ENCODE measurements at places on chromosomes 6 and 20.

GRCh38 chr6:137487181-137487868, 6.9 kb downstream of the OLIG3 start:
- no peak for DNase-seq

DNA sequence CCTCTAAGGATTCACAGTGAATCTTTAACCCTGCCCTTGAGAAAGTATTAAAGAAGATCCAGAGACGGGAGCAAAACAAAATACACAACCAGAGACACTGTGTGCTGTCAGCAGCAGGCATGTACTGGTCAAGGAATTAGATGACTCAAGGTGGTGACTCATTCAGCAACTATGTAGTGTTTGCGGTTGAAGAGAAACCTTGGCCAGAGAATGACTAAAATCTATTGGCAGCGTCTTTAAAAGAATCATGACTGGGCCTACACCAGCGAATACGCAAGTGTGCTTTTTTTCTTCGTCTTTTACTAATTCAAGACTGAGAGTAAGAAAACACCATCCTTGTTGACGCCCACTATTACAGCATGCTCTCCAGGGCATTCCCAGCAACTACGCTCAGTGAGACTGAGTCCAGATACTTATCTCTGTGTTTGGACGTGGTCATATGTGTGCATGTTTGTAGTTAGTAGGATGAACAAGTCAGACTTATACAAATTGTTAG, 72.4 kb upstream of the BACH2 start:
- peak; percentile 99 for DNase-seq

- peak; percentile 29 for DNase-seq
Measured at GRCh38 chr6:112296122-112296521, 41.8 kb upstream of the LAMA4 start.

DNA sequence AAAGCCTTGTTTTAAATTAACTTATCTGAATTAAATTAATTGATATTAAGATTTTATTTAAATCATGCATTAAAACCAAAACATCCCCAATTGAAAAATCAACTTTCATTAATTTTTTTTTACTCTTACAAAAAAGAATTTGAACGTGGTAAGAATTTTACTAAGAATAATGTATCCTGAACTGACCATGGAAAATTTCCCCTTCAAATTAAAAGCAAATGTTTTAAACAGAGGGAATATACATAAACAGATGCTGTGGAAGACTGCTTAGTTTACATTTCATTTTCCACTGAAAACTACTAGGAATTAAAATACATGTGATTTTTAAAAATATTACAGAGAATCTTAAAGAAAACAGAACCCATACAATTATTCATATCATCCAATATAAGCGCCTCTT, 2.3 kb downstream of the RNF24 start:
- no peak for DNase-seq

DNA sequence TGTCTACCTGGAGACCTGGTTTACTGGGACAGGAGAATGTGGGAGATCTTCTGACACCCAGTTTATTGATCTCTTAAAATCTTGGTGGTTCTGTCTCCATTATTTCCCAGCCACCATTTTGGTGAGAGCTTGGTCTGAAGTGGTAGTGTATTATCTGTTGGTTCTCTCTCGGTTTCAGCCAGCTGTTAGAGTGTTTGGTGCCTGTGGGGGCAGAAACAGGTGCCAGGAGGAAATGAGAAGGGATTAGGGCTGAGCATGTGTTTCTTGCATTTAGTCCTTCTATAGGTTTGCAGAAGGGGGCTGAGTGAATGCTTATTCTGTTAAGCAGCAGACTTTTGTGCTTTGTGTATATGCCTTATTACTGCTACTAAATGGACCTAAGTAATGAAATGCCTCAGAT, 9.6 kb downstream of the JARID2 start:
- no peak for DNase-seq

DNA sequence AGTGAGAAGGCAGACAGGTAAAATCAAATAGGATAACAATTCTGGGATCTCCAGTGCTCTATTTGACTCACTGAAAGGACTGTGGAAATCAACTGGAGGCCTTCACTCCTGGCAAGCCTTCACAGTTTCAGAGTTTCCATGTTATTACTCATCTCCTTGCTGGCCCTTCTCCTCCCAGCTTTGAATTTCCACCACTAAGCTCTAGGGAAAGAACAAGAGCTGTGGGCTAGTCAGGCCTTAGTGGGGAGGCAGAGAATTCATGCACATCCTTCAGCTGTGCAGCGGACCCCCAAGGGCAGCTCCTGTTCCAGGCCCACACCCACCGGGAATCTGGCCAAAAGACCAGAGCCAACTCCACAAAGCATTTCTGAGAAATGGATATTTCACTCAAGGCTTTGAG, 26.0 kb downstream of the MYLIP start:
- peak; percentile 76 for DNase-seq

DNA sequence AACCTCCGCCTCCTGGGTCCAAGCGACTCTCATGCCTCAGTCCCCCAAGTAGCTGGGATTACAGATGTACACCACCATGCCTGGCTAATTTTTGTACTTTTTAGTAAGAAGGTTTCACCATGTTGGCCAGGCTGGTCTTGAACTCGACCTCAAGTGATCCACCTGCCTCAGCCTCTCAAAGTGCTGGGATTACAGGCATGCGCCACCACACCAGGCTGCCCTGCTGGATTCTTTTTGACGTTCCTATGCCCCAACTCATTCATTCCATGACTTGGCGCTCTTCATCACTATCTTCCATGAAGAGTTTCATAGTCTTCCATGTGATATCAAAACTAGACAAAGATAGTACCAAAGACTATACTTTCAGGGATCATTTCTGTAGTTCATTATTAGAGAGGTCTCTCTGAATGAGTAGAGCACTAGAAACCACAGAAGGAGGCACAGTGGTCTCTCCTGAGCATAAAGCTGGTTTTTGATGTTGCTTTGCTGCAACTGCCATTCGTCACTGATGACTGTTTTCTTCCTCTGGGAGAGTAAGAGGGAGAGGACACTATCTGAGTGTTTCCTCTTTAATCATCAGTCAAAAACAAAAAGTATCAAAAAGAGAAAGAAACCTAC, 23.5 kb downstream of the DNAAF9 start:
- no peak for DNase-seq

GRCh38 chr6:45880676-45881075, 135.0 kb downstream of the CLIC5 start:
- no peak for DNase-seq

- peak; percentile 12 for DNase-seq
Measured at GRCh38 chr6:56314683-56315523, 67.5 kb upstream of the COL21A1 start.

DNA sequence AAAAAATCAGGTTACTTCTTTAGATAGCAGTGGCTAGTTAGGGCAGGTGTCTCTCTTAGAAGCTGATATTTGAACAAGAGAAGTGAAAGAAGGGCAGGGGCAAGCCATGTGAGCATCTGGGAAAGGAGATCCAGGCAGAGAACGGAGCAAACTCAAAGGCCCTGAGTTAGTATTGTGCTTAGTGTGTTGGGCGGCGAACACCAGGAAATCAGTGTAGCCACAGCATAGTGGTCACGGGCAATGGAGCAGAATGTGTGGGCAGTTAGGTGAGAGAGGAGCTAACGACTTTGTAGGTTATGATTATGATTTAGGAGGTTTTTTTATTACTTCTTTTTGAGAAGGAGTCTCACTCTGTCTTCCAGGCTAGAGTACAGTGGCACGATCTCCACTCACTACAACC, 229.3 kb downstream of the TMEM242 start:
- no peak for DNase-seq

DNA sequence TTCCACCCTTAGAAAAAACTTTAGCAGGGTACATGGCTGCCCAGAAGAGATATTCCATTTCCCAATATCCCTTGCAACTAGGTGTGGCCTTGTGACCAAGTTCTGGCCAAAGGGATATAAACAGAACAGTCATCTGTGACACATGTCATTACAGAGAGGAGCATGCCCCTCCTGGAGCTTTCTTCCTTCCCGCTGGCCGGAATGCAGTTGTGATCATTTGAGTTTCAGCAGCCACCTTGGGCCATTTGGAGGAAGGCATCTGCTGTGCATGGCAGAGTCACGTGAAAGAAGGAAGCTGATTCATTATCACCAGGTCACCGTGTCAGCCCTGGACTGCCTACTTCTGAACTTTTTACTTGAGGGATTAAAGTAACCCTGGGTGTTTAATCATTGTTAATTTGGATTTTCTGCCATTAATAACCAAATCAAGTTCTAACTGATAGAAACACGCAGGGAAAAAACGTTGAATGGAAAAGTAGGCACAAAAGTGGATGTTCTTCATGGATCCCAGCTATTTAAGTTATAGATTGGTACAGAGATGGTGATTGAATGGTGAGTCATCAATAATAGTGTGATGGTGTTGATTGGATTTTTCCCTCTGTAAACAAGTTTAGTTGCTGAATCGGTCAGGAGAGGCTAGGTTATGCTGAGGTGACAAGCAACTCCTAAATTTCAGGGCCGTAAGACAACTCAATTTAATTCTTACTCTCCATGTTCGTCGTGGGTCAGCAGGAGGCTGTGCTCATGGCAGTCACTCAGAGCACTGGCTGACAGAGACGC, 80.7 kb upstream of the CCDC167 start:
- no peak for DNase-seq

DNA sequence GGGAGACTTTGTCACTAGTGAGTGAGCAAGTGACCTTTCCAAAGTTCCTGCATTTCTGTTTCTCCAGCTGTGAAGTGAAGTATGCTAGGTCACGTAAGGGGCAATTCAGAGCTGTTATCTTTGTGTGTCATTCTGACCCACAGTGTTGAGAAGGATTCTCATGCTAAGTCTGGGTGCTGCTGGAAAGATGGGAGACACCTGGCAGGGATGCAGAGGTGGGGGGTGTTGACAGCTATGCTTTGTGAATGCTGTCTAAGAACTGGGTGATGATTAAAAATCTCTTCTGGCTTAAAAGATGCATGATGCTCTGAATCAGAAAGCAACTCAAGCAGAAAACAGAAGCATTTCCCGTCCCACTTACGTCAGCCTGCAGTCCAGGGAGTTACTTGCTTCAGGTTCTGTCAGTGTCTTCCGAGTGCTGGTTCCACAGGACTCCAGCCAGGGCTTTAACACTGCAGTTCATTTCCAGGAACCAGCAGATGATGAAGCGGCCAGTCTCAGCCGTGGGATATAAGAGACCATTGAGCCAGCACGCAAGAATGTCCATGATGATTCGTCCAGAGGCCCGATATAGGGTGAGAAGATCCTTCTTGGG, 30.9 kb upstream of the ASXL1 start:
- DNase-seq: peak; percentile 45

- DNase-seq: no peak
Measured at GRCh38 chr20:47063407-47063806, 168.8 kb downstream of the EYA2 start.

GRCh38 chr6:122789182-122790027, at the start of gene SMPDL3A:
Gene SMPDL3A (plus strand): TSS chr6:122789258. CDS start chr6:122789347, 89 bp downstream.
- peak; percentile 66 for DNase-seq

DNA sequence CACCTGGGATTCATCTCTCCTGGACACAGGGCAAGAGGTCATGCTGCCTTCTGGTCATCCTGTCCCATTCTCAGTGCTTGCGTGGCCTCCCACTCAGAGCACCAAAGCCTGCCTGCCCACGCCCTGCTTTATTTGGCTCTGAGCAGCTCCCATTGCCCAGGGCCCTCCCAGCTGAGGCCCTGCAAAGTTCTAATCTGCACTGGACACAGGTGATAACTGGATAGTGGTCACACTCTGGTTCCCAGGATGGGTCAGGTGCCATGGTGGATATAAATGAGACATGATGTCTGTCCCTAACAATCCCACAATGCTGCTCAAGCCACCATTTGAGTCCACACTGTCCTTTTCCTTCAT, 39.5 kb downstream of the CPXM1 start:
- DNase-seq: no peak

- no peak for DNase-seq
Measured at GRCh38 chr20:38747495-38748096, 664 bp upstream of the ACTR5 start.

DNA sequence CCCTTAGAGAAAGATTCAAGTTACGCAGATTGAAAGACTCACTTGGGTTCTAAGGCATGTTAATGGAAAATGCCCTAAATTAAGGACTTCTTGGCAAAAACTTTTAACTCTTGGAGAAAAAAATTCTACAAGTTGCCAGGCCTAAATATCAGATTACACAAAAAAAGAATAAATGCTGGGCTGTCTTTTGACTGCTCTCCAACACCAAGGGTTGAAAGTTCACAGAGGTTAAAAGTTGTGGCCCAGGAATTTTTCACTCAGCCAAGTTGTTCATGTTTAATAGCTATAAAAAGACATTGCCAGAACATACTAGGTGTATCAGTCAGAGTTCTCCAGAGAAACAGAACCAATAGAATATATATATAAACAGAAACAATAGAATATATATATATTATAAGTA, 268.4 kb upstream of the PRND start:
- no peak for DNase-seq

GRCh38 chr6:7180751-7181150, 73.0 kb downstream of the RREB1 start:
- DNase-seq: no peak

- no peak for DNase-seq
Measured at GRCh38 chr6:158188591-158188990, 20.4 kb downstream of the GTF2H5 start.

DNA sequence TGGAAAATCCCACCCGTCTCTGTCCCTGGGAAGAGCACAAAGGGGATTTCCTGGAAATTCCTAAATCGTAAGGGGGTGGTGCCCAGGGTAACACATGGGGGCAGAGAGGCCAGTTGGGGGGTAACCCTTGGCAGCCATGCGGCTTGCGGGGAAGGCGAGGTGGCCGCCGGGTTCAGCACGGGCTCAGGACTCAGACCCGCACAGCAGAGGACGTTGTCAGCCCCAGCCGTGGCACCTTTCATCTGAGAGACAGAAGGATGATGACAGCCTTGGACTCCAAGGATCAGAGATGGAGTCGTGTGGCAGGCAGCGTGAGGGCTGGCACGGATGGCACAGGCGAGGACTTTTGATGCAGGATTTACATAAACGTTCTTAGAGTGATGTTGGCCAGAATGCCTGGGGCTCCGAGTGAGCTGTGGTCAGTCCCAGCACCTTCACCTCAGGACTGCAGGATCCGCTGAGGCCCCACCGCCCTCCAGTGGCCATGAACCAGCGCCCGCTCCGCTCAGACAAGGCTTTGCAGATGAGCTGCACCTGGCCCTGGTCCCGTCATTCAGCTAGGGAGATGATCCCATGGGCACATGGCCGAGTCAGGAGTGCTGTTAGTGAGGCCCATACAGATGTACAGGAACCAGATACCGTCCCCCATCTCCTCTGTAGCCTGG, 190.3 kb downstream of the TAF4 start:
- no peak for DNase-seq

- DNase-seq: no peak
Measured at GRCh38 chr6:167778497-167779128, 48.1 kb upstream of the AFDN start.

DNA sequence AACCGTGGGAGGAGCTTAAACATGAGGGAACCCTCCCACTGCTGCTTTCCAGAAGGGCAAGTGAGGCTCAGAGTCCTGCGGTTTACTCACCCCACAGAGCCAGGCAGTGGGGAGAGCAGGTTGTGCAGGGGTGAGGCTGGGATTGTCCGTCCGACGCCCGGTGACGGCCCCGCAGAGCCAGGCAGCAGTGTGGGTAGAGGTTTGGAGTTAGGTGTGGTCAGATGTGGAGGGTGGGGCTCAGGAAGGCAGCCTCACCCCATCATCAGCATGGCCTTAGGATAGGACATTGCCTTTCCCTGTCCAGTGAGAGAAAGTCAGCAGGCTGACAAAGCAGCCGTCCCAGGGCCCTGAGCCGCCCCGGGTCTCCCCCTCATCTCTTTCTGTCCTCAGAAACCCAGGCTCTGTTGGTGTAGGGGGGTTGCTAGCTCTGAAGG, 234.6 kb downstream of the DLL1 start:
- no peak for DNase-seq
